NT2/D1 (cell line): ENCODE measurements at places on chromosomes 12 and 14.

- no peak for DNase-seq
Measured at GRCh38 chr12:16299403-16299802, 21.9 kb upstream of the SLC15A5 start.

DNA sequence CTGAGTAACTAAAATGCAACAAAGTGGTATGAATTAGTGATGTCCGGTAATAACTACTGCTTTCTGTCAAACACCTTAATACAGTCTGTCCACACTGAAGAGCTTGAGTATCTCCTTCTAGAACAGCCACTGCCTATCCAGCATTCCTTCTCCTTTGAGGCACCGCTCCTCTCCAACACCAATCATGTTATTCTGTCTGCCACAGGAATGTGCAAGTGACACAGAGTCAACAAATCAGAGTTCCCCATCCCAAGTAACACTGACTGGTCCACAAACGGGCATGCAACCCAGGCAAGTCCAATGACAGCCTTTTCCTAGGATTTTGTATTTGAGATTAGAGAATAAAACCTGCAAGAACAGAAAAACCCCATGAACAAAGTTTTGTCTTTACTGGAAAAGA is 3.8 kb downstream of the GXYLT1 start:
- DNase-seq, result no peak

DNA sequence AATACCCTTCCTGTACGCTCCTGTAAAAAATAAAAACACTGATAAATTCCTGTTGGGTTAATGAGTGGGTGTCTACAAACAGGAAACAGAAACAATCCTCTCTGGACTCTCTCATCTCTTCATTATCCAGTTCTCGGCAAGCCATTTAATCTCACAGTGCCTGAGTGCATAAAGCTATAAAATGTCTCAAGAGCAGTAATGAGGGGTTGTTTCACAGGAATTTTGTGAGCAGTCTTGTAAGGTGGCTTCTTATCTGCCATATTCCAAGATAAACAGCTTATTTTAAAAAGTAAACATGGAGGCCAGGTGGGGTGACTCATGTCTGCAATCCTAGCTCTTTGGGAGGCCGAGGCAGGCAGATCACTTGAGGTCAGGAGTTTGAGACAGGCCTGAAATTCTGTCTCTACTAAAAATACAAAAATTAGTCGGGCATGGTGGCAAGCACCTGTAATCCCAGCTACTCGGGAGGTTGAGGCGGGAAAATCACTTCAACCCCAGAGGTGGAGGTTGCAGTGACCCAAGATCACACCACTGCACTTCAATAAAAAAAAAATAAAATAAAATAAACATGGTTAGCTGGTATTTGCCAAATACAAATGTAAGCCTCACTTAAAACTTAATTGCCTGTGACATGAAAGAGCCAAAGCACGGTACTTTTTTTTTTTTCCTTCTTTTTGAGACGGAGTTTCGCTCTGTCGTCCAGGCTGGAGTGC is 54.0 kb downstream of the CLIP1 start:
- no peak for DNase-seq

GRCh38 chr12:226401-226800 is 12.4 kb upstream of the SLC6A12 start:
- no peak for DNase-seq
